ENCODE measurements at places on chromosomes 4 and X. TPM values are rescaled to one million over a fixed set of nuclear protein-coding genes. Genes with fewer than 3 reads are reported as not detected.

Gene SSX3
- not detected for total RNA-seq

Gene GK
- total RNA-seq: 17.8 TPM

Gene SLC26A1
- not detected for total RNA-seq

GRCh38 chr4:58665649-58666048 is 1555.5 kb upstream of the IGFBP7 start:
- ATAC-seq: no peak

- ATAC-seq: no peak
Observed at GRCh38 chr4:63814171-63814964, 594.9 kb downstream of the TECRL start.

DNA sequence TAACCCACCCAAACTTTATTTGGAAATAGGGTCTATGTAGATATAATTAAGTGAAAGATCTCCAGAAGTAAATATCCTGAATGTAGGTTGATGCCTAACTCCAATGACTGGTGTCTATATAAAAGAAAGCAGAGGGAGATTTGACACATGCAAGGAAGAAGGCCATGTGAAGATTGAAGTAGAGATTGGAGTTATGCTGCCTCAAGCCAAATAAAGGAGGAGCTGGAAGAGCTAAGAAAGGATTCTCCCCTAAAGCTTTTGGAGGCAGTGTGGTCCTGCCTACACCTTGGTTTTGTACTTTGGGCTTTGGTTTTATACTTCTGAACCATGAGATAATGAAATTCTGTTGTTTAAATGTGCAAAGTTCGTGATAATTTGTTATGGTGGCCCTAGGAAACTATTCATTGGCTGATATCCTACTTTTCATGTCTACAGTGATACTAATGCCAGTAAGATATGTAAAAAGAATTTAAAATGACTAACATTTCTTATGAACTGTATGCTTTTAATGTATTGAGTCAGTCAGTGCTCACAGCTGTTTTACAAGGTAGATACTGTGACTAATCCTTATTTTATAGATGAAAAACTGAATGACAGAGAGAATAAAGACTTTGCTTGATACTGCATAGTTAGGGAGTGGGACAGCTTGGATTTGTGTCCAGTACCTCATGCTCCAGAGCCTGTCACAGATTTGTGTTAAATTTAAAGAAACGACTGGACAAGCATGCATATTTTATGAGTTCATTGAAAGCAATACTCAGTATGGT is 5.9 kb upstream of the RAB40AL start:
- ATAC-seq: no peak

DNA sequence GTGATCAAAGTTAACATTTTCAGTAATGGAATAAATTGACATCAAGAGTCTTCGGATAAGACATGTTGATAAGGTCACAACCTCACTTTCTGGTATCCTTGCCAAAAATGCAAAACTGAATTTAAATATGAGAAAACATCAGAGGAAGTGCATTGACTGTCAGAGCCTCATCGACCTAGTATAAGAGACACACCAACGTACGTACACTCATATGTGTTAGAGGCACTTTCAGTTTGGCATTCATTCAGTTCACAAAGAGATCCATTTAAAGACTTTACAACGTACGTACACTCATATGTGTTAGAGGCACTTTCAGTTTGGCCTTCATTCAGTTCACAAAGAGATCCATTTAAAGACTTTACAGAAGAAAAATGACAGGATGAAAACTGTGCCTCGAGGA is 280.3 kb downstream of the INPP4B start:
- ATAC-seq: no peak

GRCh38 chr4:151195801-151196200 is 81.2 kb upstream of the PRSS48 start:
- ATAC-seq: peak; percentile 98

GRCh38 chrX:1112321-1112720 is 100.1 kb downstream of the CRLF2 start:
- ATAC-seq: no peak

- ATAC-seq: no peak
Observed at GRCh38 chr4:58649226-58649625, 1539.0 kb upstream of the IGFBP7 start.

DNA sequence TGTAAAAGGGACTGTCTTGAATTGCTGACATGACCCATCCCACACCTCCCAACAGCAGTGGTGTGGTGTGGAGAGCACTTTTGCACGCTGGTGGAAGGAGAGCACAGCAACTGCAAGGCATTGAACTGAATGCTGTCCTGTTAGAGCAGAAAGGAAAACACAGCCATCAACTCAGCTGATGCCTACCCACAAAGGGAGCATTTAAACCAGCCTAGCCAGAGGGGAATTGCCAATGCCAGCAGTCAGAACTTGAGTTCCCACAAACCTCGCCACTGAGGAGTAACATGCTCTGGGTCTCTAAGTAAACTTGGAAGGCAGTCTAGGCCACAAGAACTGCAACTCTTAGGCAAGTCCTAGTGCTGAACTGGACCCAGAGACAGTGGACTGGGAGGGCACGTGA is 31.9 kb downstream of the MAGED4 start:
- ATAC-seq: no peak

Measured in esophagus mucosa (tissue), 1 donor.